ENCODE measurements at places on chromosomes 5 and 9. TPM values are rescaled to one million over a fixed set of nuclear protein-coding genes. Genes with fewer than 3 reads are reported as not detected.

- DNase-seq, result no peak
These were observed 66.5 kb upstream of the IRX4 start for GRCh38 chr5:1949253-1949652.

- DNase-seq, result no peak
These were observed 29.7 kb downstream of the PCA3 start for GRCh38 chr9:76793784-76794431.

- DNase-seq, result no peak
These were observed 10.4 kb upstream of the C5orf63 start for GRCh38 chr5:127083711-127084110.

MARVELD2 gene
- 16.7 TPM for total RNA-seq

Measured in lower leg skin (tissue), 4 donors.